ENCODE measurements at places on chromosomes 5 and 9.
A peak's percentile ranks its signal among the peaks of the same experiment; 100 is the strongest.

DNA sequence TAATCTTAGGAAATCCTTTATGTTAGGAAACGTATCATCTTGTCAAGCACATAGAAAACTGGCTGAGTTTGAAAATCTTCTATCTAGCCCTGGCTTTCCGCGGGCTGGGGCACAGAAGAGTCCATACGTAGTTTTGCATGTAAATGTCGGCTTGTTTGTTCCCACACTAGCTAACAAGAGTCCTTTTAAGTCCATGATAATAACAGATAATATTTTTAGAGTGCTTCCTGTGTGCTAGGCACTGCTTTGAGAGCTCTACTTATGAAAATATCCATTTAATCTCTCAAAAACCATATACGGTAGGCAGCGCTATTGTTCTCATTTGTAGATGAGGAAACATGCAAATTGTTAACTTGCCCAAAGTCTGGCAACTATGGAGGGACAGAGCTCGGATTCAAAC, 40.5 kb downstream of the FYB1 start:
- DNase-seq, result no peak

DNA sequence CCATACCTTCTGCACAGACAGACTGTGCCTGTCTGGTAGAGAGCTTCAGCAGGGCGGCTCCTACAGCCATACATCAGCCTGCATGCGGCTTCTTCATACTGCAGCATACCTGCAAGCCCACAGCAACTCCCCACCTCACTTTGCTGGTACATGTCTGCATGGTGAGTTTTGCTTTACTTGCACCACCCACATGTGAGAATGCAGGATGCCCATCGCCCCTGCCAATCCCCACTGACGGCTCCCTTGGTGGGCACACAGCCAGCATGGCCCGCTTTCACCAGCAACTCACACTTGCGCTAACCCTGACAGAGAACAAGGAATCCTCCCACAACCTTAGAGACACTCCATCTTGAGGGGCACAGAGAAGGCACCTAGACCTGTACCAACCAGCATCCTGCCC, 114.9 kb downstream of the DTWD2 start:
- no peak for DNase-seq

DNA sequence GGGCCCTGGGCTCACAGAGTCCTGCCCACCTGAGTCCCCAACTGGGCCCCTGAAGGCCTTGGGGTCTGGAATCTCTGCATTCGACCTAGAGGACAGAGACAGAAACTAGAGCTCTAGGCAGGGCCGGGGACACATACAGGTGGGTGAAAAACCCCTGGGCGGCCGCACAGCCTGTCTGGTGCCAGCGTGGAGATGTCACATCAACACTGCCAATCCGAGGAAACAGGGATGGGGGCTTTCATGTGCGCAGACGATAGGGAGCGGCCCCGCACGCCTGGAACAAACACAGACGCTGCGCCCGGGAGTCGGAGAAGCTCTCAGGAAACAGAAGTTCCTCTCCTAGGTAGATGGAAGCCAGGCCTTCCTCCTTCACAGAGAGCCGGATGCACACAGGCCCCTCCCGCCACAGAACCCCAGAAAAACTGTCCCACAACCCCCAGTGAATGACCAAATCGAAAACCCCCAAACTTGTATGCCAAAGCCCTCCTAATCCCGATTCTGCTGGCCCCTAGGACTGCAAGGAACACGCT, 1.8 kb downstream of the GRM6 start:
- no peak for DNase-seq

DNA sequence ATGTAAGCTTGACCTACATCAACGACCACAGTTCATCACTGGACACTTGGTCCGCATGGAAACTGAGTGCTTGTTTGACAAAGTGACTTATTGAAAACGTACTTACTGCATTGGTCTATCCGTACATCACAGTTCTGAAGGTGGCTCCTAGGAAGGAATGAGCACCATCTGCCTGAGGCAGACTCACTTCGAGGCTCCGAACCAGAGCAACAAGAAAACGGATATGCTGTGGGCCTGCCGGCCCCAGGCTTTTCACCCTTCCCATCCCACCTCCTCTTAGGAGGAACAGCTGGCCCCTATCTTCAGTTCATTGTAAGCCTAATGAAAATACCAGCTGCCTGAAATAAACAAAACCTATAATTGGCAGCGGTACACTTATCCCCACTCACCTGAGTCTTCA, 67.2 kb upstream of the TSLP start:
- no peak for DNase-seq

DNA sequence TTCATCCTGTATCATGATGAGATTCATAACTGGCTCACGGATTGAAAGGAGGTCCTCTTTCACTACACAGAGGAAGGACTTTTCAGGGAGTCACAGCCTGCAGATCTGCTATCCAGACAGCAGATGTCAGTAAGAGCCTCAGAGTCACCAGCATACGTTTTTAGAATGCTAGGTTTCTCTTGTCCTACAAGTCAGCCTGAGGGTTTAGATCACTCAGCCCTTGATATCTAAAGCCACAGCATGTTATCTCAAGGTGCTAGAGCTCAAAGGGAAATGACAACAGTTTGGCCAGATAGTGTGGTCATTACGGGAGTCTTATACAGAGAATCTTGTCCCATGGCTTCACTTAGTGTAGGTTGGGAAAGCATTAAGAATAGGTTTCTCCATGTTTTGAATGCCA, 30.9 kb upstream of the SLC46A2 start:
- DNase-seq, result peak; percentile 65

- no peak for DNase-seq
These were observed 680 bp downstream of the GLRA1 start for GRCh38 chr5:151923866-151924476.

- DNase-seq, result no peak
These were observed 27.0 kb upstream of the HOMER1 start for GRCh38 chr5:79540939-79541338.

DNA sequence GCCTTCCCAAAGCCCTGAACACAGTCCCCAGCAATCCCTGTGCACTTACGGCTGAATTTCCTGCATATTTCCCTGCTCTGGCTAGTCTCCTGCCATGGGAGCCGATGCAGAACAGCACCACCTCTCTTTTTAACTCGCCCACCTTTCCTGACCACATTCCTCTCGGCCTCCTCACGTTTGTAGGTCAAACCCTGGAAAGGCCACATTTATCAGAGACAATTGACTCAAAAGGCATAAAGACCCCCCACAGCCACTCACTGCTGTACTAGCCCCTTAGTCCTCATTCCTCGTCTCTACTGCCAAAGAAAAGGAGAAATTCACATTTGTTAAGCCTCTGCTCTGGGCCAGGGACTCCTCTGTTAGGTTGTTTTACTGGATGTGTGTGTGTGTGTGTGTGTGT, 43.6 kb downstream of the ENC1 start:
- DNase-seq, result peak; percentile 61

DNA sequence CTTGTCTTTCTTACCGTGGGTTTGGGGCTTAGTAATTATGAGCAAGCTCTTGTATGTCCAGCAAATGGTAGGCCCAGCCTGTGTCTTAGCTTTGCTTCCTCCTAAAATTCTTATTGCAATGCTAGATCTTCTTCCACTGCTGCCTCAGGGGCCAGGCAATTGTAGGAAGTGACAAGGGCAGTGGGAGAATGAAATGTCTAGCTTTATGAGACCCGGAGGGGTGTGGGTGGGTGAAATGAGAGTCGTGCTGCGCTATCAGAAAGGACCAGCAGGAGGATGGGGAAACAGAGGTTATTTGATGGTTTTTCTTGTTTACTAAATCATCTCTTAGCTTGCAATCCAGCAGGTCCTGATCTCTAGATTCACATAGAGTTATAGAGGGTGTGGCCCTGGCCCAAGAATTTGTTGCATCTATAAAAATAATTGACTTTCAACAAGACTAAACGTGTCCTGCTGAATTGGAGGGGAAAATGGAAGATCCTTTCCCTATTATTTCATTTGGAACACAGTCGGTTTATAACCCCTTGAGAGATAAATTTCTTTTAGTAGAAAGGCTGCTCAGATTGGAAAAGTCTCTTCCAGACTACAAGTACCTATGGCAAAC, 43.7 kb downstream of the ZNF366 start:
- no peak for DNase-seq

DNA sequence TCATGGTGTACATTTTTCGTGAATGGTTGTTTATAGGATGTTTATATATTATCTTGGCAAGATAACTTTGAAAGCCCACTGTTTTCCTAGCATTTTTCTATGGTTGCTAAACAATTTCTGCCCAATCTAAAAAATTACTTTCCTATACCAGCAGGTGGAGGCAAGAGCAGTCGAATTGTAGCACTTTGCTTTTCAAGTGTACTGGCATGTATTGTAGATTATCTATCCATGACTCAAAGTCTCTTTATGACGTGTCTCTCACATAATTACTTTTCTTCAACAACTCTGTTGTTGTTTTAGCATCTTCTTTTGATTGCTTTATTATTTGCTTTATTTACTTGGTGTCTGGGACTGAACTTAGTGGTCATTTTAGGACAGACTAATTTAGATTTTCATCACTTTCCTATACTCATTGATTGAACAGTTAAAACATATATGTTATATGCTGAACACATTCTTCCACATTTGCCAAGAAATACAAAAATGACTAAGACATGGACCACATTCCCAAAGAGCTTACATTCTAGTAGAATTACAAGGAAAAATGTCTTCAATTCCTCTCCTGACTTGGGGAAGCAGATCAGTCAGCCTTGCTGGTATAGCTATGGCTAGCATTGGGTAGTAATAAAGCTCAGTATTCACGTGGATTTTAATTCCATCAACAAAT, 20.7 kb downstream of the NLN start:
- peak; percentile 83 for DNase-seq

DNA sequence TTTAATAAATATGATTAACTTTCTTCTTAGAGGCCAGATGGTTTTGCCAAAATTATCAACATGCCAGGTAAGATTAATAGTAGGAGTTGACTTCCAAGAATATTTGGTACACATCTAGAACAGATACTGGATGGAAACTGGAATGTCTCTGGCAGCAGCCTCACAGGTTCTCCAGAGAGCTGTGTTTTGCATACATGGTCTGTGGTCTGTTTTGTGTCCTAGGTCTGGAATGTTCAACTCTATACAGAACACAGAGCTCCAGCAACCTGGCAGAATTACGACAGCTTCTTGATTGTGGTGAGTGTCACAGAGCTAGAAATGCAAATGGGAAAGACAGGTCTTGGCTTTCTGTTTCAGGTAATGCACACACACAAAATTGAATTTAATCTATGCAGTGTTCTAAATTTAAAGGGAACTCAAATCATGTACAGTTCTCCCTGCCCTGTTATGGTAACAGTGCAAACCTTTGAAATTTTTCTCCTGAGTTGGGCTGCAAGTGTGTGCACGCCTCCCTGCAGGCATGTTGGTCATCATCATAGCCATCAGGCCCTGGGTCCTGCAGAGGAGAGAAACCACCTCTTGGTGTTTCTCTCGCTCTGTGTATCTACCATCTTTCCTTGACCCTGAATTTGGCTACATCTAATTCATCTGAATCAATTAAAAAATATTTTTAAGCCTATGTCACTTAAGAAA, 58.3 kb downstream of the PIK3R1 start:
- DNase-seq, result no peak

DNA sequence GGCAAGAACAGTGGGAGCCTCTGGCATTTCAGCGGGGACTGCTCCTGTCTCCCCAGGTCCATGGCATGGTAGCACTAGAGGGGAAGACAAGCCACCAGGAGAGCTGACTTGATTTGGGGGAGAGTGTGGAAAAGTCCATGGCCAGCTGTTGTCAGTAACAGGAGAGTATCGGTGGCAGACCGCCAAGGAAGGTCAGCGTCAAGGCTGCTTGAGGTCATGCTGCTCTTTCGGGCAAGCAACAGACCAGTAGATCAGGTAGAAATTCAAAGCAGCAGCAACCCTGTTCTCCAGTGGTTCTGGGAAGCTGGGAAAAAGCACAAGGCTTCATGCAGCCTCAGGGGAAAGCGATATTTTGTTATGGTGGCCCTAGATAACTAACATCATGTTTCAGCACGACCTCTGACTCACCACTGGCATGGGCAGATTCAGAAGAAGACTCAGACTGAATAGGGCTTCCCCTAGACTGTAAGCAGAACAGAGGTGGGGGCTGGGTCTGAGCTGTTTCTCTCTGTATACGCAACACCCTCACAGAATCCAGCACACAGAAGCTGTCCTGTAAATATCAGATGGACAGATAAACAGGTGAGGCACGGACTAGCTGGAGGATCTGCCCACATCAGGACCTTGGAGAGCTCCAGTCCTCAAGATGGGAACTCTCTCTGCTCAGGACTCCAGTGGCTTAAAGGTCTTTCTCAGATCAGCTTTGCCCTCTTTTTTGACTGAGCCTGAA, 35.2 kb upstream of the PLEKHG4B start:
- DNase-seq, result peak; percentile 47

DNA sequence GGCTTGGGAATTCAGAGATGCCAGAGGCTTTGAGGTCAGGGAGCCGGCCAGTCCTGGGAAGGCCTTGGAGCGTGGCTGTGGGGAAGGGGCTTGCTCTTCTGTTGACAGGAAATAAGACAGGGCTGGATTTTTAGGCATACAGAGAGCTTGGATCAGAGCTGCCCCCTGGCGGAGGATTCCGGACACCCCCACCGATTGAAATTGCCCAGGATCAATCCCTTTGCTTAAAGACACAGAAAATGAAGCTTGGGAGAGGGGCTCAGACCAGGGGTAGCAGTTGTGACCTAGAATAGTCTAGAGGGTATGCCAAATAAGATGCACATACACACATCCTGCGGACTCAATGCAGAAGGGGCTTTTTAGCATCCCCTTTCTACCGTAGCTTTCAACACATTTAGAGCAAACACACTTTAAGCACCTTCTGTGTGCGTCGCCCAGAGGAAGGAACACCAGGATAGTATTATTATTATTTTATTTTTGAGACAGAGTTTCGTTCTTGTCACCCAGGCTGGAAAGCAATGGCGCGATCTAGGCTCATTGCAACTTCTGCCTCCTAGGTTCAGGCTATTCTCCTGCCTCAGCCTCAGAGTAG, 1.7 kb upstream of the NTMT1 start:
- peak; percentile 63 for DNase-seq
